ENCODE measurements at places on chromosomes 12 and 14.

DNA sequence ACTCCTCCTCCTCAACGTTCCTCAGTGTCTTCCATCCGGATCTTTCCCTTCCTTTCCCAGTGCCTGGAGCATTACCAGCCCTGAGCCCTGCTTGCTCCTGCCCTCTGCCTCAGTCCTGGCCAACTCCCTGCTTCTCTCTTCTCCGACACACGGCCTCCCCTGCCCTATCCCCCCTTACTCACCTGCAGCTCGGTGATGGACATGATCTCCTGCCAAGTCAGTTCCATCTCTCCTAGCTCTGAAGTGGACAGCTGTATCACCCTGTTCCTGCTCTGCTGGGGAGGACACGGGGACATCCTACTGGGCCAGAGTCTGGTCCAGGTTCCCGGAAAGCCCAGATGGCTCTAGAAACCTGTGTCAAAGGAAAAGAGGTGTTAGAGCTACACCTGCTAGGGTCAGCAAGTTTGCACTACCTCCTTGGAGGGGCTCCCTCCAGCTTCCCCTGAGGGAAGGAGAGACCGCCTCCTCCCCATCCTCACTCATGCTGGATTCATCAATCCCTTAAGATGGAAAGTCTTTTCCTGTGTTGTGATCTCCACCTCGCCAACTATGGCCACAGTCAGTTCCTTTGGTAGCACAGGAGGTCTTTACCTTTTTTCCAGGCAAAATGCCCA lies 5.8 kb downstream of the NFE2 start:
- no peak for DNase-seq

GRCh38 chr14:60151715-60152114 lies 13.5 kb downstream of the DHRS7 start:
- no peak for DNase-seq

DNA sequence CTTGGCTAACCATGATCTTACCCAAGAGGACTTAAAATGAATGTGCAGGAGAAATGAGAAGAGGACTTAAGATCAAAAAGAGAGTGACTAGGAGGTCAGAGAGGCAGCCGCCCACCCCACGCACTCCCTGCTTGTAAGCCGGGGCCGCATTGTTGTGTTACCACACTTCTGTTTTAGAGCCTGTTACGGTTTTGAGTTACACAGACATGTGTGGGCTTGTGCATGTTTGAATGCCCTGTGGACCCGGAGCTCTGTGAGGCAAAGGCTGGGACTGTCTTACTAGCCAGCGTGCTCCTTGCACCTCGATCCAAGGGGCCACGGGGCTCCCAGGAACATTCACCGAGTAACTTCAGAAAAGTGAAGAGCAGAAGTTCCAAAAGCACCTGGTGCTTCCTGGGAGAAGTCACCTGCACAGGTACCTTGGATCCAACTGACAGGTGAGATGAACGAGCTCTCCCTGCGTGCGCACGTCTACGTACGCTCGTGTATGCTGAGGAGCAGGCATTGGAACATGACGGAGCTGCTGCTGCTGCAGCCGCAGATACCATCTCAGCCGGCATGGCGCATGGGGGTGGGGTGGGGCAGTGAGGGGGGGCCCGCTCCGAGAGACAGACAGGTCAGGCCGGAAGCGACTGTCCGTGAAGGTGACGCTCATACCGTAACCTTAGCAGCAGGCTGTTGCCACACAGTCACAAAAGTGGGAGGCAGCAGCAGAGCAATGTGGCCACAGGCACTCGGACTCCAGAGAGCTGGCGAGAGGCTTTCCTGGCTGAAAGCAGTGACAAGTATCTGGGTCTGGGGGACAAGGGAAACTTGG lies 23.7 kb downstream of the SFSWAP start:
- DNase-seq, result no peak

DNA sequence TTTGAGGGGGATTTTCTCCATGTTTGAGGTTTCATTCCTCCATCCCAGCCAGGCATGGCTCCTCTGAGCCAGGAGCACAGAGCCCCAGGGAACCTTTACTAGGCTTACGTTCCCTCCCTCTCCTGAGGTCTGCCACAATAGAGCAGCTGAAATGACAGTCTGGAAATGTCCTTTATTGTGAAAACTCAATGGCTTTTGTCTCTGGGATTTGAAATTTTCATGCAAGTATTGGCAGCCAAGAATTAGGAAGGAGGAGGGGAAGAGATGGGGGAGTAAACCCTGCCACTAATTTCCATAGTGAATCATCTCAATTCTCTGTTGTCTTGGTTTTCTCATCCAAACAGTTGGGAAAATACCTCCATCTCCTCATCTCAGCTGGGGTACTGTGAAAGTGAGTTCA lies 2.6 kb upstream of the PLEKHG3 start:
- DNase-seq, result no peak

- no peak for DNase-seq
These were observed 4.2 kb downstream of the PEX5 start for GRCh38 chr12:7193674-7194073.

GRCh38 chr12:75190846-75191245 lies 18.8 kb downstream of the KCNC2 start:
- DNase-seq, result no peak

DNA sequence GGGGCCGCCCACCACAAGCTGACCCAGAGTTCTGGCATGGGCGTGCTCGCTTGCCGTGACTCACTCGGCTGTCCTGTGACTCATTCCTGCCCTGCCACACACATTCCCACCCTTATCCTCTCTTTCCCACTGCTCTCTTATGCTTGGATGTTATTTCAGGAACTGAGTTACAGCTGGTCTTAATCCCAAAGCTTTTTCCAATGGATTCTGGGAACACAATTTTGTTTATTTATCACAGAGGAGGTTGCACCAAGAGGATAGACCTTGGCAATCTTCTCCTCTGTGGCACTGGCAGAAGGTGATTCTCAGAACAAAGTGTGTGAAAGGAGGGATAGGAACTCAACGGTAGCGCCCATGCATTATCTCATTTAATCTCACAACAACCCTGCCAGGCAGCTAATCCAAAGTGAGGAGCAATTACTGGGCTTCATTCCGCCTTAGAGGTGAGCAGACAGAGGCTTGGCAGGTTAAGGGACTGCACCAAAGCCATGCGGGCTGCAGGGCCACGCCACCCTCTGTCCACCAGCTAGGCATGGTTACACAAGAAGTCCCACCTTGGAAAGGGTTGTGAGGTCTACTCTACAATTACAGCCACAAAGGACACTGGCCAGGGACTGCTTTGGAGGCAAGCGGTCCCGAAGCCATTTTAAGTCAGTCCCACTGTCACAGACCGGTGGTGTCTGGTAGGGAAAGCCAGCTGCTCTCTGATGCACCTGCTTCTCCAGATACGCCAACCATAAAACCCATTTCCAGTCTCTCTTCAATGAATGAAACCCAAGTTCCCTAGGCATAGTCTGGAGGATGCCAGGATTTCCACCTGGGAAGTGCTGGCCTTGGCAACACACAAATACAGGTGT lies 32.9 kb downstream of the SYNE3 start:
- DNase-seq, result no peak

GRCh38 chr14:74578479-74578878 lies 33.6 kb downstream of the LTBP2 start:
- DNase-seq, result no peak

Measured in NCI-H187 (cell line).